ENCODE measurements at places on chromosomes 4 and X. TPM values are rescaled to one million over a fixed set of nuclear protein-coding genes. Genes with fewer than 3 reads are reported as not detected.

DDX53 gene
- total RNA-seq, result not detected

HTR2C gene
- not detected for total RNA-seq

SYP gene
- 1.2 TPM for total RNA-seq

NEIL3 gene
- total RNA-seq, result 3.0 TPM

LSM6 gene
- 39.8 TPM for total RNA-seq

MAGEB6 gene
- not detected for total RNA-seq

IL3RA gene
- total RNA-seq, result 7.8 TPM

SLC9B1 gene
- 2.6 TPM for total RNA-seq

PCDH19 gene
- total RNA-seq, result 1.9 TPM

MSANTD1 gene
- total RNA-seq, result 0.89 TPM

SH3BGRL gene
- total RNA-seq, result 50.2 TPM

GCNA gene
- 2.9 TPM for total RNA-seq

CSAG1 gene
- not detected for total RNA-seq

IL2 gene
- not detected for total RNA-seq

CYSLTR1 gene
- total RNA-seq, result 11.1 TPM

OPRPN gene
- not detected for total RNA-seq

ADH1A gene
- 0.49 TPM for total RNA-seq

CD40LG gene
- not detected for total RNA-seq

DMP1 gene
- 0.04 TPM for total RNA-seq

NLGN4X gene
- 3.1 TPM for total RNA-seq

SCML1 gene
- 5.8 TPM for total RNA-seq

ZNF674 gene
- total RNA-seq, result 3.9 TPM

DCTD gene
- total RNA-seq, result 49.2 TPM

POU4F2 gene
- not detected for total RNA-seq

TMPRSS11D gene
- total RNA-seq, result not detected

WNK3 gene
- total RNA-seq, result 4.3 TPM

NXF2B gene
- not detected for total RNA-seq

KLHL13 gene
- 47.1 TPM for total RNA-seq

TREX2 gene
- 0.49 TPM for total RNA-seq

RPS6KA6 gene
- 4.0 TPM for total RNA-seq

CFAP99 gene
- total RNA-seq, result not detected

DCAF12L2 gene
- 15.1 TPM for total RNA-seq

MAGEA9B gene
- not detected for total RNA-seq

NPY1R gene
- total RNA-seq, result 6.8 TPM

HSD17B13 gene
- total RNA-seq, result 0.22 TPM

ATOH1 gene
- total RNA-seq, result not detected

ADGRL3 gene
- 40.7 TPM for total RNA-seq

XAGE1B gene
- total RNA-seq, result 0.44 TPM

HSFX2 gene
- total RNA-seq, result 0.75 TPM

AWAT2 gene
- total RNA-seq, result not detected

AR gene
- total RNA-seq, result 8.1 TPM
